ENCODE measurements at places on chromosomes 2 and 18.

GRCh38 chr2:46193356-46193755 is 103.9 kb upstream of the EPAS1 start:
- no peak for DNase-seq

DNA sequence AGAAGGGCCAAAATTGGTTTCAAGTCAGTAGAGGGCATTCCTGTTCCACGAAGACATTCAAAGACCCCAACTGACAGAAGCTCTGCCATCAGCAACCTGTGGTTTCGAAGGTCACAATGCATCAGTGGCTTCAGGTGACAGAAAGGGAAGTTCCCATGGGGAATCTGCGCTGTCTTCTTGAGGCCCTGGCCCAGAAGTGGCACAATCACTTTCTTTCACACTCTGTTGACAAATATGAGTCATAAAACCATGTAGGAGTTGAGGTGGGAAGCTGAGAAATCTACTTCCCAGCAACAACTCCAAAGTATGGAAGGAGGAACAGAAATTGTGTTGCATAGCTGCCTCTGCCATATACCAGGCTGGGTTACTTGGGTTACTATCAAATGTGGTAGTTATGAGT is 621.1 kb upstream of the FANCL start:
- DNase-seq = no peak

GRCh38 chr2:46125798-46126197 is 171.4 kb upstream of the EPAS1 start:
- DNase-seq = no peak

DNA sequence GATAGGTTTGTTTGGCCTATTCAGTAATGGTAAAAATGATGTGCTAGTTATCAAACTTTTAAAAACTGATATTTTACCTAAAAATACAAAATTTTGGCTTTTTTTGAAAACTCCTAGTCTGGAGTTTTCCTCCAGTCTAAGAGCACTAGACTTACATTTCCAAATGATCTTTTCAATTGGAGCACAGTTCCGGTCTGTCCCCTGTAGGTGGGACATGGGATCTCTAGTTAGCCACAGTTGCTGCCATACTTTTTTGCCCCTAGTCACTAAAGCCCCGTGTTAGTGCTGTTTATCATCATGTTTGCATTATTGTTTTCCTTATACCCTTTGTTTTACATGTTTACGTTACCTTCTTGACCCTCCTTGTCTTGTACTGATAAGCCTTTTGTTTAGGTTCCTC is 52.4 kb downstream of the RELCH start:
- DNase-seq = no peak

- DNase-seq = no peak
Observed at GRCh38 chr2:108586631-108587030, 52.4 kb downstream of the LIMS1 start.

GRCh38 chr2:162342321-162342720 is 1.6 kb upstream of the GCA start:
- DNase-seq = no peak

DNA sequence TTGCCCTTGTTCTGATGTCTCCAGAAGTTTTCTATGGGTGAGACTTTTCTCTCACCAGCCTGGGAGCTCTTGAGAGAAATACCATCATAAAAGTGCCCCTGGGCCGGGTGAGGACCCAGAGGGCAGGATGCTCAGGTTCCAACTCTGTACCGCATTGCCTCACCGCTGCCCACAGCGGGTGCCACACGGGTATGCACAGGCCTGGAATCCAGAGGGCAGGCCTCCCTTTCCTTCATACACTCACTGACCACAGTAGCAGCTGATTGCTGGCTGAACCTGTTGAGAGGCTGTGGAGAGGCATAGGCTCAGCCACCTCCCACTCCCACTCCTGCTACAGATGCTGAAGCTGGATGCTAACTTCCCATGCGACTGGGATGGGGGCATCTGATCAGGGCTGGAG is 293.8 kb downstream of the CYP26B1 start:
- no peak for DNase-seq

- DNase-seq = no peak
Observed at GRCh38 chr18:68916734-68917133, 118.9 kb downstream of the CCDC102B start.

DNA sequence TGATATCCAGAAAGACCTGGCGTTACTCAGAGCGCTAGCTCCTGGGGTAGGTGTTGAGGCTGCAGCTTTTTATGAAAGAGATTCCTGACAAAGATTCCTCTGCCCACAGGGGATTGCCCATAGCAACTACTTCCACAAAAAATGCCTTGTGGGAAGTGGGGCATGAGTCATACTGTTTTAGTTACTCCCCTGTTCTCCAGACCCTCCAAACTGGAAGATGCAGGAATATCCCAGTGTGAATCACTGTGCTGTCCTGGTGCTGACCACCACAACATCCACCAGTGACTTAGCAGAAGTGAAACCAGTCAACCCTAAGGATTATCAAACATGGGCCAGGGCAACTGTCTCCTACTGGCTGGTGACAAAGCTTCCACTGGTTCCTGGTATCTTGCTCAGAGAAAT is 61.8 kb downstream of the CDH2 start:
- no peak for DNase-seq

DNA sequence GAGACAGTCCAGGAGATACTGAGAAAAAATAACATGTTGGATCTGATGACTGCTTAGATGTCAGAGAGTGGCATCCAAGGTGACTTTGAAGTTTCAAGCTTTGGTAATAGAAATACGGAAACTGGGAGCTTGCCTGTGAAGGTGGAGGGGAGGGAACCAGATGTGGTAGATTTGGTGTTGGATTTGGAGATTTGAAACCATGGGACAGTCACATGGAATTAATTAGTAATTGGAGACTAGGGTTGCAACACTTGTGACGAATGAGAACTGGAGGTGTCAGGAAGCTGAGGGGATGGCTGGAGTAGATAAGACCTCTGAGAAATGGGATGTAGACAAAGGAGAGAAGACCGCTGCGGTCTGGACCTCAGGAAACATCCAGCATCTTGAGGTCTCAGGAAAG is 46.7 kb downstream of the RPL37A start:
- no peak for DNase-seq

DNA sequence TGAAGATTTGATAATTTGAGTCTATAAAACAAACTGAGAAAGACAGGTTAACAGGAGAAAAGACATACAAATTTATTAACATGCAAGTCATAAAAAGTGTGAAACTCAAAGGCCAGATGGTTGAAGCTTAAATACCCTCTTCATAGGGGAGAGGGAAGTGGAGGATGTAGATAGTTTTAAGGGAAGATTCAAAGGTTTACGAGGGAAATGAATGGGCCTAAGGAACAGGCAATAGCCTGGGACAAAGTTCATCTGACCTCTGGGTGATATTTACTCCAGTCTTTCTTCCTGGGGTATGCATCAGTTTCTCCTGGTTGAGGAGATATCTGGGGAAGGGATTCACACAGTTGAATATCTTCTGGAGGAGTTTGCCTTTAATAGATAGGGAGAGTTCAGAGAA is 215.0 kb upstream of the SP5 start:
- no peak for DNase-seq

GRCh38 chr2:204967199-204967960 is 422.1 kb downstream of the PARD3B start:
- no peak for DNase-seq

DNA sequence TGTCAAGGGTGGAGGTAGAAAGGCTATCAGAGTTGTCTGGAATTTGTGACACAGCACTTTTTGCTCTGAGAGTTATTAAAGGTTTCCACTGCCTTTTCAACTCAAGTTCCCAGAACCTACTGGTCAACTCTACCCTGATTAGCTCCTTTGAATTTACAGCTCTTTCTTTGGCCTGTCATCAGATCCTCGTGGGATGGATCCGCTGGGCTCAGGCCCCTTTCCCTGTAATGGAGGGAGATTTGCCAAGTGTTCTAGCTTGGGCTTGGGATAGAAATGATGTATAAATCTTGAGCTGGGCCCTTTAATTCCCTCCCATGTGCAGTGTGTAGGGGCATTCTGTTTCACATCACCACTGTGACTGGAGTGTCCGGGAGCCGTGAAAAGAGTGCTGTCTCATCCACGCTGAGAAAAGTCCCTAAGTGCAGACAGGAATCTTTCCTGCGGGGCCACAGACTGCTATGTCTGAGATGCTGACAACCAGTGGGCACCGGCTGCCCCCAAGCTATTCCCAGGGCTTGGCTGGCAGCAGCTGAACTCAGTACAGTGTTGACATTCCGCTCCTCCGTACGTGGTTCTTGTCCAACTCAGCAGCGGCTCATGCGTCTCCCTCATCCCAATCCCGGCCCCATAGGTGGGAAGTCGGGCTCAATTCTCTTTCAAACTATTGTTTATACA is 46.9 kb upstream of the ARHGAP28 start:
- DNase-seq = no peak

GRCh38 chr2:104406261-104406726 is 447.6 kb upstream of the POU3F3 start:
- no peak for DNase-seq

GRCh38 chr2:189013671-189014448 is 39.7 kb downstream of the COL3A1 start:
- DNase-seq = no peak

DNA sequence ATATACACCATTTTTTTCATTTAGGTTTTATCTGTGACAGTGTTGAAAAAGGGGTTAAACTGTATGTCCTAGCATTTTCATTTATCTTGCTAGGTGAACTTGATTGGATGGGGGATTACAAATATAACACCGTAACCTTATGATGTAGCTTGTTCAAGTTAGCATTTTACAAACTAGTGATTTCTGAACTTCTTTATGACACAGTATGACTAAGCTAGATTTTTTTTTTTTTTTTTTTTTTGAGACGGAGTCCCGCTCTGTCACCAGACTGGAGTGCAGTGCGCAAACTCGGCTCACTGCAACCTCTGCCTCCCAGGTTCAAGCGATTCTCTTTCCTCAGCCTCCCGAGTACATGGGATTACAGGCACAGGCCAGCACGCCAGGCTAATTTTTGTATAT is 47.1 kb downstream of the KCMF1 start:
- no peak for DNase-seq

DNA sequence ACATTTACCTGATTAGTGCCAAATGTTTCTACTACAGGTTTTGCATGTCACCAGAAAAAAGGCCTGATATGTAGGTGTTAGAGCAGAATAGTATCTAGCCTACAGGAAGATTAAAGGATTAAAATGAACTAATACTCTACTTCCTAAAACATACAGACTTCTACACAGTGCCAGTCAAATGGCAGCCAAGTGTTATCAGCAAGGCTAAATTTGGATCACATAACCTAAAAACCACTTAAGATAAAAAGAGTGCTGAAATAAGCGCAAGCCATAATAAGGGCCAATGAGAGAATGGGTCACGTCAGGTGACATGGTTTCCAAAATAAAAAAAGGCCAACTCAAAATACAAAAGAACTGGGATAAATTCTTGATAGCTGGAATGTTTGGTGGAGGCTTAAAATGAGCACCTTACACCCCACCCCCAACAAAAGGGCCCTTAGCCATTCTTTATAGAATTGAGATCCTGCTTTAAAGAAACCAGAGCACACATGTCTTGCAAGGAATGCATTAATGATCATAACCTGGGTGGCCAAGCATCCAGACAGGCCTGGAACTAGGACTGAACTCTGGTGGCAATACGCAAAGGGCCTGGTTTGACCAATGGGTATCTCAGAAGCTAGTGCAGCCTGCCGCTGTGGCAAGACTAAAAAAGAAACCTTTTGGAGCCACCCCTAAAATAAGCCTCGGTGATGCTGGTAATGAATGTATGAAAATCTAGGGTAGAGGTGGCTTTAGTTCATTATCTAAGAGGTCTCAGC is 32.4 kb downstream of the IRS1 start:
- DNase-seq = no peak

DNA sequence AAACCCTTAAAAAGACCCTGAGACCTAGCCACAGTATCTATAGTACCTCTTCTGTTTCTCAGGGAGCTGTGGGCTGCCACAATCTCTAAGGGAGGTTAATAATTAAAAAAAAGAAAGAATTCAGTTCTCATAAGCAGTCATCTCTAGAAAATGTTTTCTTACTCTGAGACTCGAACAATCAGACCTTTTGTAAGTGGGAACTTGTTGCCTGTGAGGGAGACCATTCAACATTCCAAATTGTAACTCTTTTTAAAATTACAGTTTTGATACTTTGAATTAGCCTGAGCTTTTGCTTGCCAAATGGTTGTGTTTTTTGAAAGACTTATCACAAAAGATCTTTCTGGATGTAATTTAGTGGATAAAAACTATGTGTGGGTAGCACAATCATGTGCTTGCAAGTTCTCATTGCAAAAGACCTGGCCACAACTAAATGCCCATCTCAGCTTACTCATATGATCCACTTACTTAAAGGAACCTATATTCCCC is 33.3 kb downstream of the IL1R2 start:
- no peak for DNase-seq

- no peak for DNase-seq
Observed at GRCh38 chr2:44200759-44201158, 32.1 kb downstream of the PPM1B start.

GRCh38 chr2:109607766-109608165 is 6.0 kb downstream of the SEPTIN10 start:
- DNase-seq = no peak

GRCh38 chr18:37742436-37742835 is 176.8 kb upstream of the CELF4 start:
- no peak for DNase-seq

DNA sequence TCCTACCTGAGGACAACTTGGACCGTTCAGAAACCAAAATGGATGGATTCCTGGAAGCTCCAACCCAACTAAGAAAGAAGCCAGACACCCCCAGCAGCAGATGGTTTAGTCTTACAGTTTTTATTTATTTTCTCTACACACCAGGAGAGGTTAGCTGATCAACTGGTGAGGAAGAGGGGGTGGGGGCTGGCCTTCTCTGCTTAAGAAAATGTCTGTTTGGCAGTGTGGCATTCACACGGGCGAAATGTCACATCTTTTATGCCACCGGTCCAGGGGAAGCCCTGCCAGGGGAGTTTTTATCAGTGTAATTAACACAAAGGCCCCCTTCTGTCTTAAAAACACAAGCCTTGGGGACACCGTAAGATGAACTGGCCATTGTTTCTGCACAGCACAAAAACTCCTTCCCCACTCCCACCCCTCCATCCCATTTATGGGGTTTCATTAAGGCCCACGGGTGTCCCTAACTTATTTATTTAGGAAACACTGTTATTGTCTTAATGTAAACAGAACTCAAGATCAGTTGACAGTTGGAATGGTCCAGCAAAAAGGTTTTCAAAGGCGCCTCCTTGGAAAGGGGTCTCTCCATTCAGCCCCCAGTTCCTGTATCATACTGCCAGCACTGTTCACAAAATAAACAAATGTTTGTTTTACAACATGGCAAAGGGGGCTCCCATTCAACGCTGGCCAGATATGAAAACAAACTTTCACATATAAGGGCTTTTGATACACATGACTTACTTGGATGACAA is 217.0 kb downstream of the C1D start:
- DNase-seq = no peak

GRCh38 chr2:76469066-76469465 is 758.4 kb upstream of the GCFC2 start:
- no peak for DNase-seq

Measured in stimulated activated CD4-positive, alpha-beta T cell treated with anti-CD3 and anti-CD28 coated beads, Interleukin-12 subunit alpha, Interleukin-12 subunit beta, amount 100 ng/mL, for 24 hours (primary cell).